ENCODE measurements at places on chromosomes 11 and 22.
A peak's percentile ranks its signal among the peaks of the same experiment; 100 is the strongest.

- DNase-seq = no peak
Observed at GRCh38 chr11:78783846-78784245, 209.2 kb upstream of the NARS2 start.

DNA sequence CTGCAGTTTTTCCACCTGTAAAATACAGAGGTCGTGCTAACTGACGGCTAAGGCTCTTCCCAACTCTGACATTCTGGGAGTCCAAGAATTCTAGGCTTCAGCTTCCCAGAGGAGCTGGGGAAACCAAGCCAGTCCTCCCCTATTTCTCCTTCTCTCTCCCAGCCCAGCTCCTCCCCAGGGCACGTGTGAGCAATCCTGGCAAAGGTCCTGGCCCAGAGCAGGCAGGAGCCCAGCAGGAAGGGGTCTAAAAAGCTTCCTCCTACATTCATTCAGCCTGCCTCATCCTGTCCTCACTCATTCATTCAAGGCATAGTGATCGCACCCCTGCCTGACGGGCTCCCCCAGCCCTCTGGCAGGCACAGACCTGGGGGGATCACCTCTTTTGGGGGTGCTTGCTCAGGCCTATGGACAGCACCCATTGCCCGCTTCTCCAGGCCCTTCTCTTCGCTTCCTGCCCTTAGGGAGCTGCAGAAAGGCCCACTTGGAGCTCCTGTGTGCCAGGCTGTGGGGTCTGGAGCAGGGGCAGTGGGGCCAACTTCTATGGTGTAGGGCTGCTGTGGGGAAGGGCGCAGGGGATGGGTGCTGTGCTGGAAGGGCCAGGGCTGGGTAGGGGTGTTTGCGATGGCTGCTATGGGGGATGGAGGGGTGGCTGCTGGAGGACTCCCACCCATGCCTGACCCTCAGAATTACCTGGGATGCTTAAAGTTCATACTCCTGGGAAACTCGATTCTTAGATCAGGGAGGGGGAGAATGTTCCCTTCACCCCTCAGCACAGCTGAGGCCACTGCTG is 9.8 kb downstream of the KCNC1 start:
- no peak for DNase-seq

GRCh38 chr22:33897448-33897835 is 22.8 kb downstream of the LARGE1 start:
- DNase-seq = peak; percentile 34

GRCh38 chr11:118435290-118435892 is 901 bp upstream of the KMT2A start:
- DNase-seq = peak; percentile 96

DNA sequence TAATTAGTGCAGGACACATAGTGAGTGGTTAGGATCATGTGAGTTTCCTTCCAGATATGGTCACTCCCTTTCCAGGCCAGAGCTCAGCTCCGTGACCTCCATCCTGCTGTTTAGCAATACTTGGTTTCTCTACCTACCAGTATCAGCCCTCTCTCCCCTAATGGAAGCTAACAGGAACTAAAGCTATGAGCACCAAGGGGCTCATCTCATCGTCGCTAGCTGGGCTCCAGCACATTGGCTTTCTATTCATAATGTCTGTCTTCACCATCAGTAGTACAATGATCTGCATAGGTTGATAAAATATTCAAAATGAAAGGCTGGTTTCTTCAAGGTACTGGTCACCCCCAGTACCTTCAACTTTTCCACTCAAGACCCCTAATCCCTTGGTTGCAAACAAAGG is 2.4 kb upstream of the GALNT18 start:
- DNase-seq = no peak

DNA sequence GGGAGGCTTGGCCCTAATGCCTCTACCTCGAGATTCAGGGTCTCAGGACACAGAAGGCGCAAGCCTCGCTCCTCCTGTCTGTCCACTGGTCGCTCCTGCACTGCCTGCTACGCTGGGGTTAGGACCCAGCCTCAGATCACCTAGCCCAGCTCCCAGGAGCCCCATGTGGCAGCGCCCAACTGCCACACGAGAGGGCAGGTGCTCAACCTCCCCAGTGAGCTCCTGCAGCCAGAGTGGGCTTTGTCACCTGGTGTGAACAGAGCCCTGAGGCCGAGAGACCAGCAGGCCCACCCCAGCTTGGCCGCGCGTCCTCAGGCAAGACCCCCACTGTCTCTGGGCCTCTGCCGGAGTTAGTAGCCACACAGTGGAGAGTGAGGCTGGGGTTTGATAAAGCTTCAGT is 21.7 kb upstream of the PPARA start:
- no peak for DNase-seq

GRCh38 chr22:23458663-23459541 is 121.2 kb downstream of the IGLL1 start:
- no peak for DNase-seq

GRCh38 chr11:90908074-90908473 is 685.2 kb upstream of the CHORDC1 start:
- DNase-seq = no peak

DNA sequence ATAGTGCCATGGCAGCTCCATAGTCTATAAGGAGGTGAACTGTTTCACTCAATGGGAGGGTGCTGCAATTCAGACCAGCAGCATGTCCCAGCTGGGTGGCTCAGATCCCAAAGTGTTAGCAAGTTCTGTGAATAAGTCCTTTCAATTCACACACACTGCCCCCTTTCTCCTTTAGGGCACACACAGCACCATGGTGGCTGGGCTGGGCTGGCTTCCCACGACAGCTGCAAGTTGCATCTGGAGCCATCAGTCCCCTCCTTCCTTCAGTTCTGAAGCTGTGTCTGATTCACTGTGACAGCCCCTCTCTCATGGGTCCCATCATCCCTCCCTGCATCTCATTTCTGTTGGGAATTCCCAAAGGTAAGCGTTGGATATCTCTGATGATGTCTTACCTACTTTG is 324.1 kb upstream of the NCAM1 start:
- no peak for DNase-seq

GRCh38 chr11:63503492-63503891 is 2.4 kb upstream of the LGALS12 start:
- DNase-seq = no peak

DNA sequence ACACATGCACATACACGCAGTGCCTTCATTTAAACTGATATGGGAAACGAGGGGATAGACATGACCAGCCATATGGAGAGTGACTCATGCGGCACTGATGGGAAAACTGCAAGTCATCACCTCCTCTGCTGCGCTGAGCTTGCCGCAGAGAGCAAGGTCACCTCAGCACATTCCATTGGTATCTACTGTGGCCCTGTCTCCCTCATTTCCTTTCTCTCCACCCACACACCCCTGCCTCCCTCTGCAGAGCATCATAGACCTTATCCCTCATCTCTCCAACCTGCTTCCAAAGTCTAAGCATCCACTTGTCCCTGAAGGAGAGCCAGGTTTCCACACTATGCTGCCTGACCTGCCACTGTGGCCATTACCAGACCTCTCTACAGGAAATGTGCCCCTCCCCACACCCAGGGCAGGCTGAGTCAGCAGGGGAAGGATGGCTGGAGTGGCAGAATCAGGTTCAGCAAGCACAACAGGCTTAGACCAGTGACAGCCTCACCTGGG is 116.9 kb upstream of the SNX19 start:
- DNase-seq = no peak

DNA sequence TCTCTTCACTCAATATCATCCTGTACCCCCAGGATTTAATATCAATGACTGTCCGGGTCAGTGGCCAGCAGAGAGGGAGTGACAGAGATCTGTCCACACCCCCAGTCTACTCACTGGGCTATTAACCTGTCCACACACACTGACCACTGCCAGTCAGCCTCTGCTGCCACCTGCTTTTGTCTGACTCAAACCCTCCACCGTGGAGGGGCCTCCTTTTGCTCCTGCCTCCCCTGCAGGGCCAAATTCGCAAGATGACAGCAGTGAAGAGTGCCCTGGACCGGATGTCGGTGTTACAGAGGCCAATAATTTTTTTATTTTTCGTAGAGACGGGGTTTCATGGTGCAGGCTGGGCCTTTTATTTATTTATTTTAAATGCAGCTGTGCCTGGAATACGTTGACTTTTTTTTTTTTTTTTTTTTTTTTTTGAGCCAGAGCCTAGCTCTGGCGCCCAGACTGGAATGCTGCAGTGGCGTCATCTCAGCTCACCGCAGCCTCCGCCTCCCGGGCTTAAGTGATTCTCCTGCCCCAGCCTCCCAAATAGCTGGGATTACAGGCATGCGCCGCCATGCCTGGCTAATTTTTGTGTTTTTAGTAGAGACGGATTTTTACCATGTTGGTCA is 5.1 kb downstream of the PDXP start:
- DNase-seq = no peak

DNA sequence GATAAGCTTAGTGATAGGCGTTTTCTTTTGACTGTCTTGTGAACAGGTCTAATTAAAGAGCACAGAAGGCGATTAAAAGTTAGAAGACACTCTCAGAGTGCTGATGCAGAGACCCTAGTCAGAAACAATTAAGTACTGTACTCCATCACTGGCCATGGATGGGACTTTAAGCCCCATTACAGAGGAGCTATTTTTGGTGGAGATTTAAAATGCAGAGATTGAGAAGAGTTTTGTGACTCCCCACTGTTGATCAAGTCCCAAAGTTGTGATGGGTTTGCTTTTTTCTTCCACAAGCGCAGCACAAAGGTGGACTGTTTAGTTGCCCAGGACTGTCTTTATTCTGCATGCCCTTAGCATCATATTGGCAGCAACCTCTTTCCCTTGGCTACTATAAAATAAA is 978 bp downstream of the LUZP2 start:
- no peak for DNase-seq

DNA sequence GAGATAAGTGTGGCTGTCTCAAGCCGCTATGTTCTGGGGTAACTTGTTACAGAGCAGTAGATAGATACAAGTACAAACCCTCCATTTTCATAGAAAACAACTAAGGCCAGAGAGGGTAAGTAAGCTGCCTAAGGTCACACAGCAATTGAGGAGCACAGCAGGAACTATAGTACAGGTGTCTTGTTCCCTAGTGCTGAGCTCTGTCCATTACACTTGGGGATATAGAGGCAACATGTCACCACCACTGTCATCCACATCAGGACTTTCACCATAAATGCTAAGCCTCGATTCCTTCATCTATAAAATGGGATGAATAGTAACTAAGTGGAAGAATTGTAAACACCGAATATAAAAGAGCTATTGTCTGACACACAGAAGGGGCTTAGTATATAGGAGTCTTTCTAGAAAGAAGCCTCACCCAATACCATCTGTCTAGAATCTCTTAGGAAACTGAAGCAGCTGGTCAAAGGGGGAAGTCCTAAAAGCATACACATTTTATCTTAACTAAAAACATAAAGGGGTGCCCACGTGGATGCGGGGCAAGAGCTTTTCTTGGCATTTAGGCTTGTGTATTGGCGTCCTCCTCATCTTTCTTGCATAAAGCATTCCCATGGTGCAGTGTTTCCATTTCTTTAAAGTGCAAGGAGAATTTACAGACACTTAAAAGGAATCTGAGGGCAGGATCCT is 93.8 kb upstream of the ALX4 start:
- no peak for DNase-seq

DNA sequence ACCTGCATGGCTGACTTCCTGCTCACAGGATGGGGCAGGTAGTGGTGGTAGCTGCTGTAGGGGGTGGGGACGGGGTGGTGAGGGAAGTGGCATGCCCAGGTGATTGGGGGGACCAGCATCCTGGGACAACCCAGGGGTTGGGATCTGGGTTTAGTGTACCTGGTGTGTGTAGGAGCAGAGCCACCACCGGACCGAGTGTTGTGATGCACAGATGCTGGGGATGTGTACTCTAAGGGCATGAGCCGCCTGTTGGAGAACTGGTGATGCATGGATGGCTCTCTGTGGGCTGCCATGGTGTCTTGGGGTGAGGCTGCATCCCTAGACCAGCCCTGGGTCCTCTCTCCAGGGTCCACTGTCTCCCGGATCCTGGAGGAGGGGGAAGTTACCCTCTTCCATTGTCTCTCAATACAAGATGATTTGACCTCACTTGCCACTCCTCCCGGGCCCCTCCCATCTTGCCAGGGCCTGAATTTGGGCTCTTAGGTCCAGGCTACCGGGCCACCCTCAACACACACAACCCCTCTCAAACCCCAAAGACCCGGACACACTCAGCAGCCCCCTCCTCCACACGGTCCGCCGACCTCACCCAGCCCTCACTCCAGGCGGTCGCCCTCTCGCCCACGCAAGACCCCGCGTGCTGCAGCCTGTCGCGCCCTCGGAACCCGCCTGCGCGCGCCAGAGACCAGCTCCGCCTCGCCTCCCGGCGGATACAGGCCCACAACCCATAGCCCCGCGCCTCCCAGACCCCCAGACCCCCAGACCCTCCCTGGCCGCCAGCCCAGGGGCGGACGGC is 619 bp downstream of the LRRC75B start:
- DNase-seq = no peak

DNA sequence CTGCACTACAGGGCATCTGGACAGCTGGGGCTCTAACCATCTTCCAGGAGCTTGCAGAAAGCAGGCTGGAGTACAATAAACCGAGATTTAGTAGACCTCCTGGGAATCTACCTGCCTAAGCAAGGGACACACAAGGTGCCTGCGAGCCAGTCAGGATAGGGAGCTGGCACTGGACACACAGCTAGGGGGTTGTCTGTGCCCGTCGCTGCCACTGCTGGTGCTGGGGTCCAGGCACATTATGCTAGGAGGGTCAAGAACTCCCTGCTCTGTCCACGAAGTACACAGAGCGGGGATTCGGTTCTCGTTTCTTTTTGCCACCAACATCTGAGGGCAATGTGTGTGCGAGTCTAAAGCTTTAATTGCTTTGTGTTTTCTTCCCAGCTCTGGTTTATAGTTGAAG is 4.2 kb downstream of the RIC8A start:
- no peak for DNase-seq

- no peak for DNase-seq
Observed at GRCh38 chr11:89545691-89546090, 54.5 kb upstream of the NOX4 start.

DNA sequence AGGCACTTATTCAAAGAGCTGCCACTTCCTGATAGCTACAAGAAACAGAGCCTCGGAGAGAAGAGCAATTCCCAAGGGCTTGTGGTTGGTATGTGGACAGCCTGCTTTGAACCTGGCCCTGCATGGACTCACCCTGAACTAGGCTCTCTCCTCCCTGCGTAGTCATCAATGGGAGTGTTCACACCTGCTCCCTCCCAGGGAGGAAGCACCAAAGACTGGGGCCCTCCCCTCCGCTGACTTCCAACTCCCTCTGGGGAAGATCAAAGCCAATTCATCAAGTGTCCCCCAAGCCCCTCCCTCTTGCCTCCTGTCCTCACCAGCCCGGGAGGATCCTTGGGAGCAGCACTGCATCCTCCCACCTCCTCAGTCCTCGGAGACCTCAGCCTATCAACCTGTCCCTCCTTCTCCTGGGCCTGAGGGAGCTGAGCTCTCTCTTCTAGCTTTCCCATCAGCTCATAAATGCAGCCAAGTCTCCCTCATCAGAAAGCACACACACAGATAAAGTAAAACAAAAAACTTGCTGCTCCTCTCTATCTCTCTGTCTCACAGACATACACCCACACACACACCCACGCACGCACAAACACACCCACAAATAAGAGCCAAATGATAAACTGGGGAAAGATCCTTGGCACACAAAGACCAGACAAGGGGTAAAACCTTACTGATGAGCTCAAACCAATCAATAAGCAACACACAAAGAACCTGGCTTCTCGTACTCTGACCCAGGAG is 3.3 kb downstream of the A4GALT start:
- no peak for DNase-seq
